ENCODE measurements at places on chromosomes 2 and 18.

- no peak for DNase-seq
These were observed 71.3 kb upstream of the NYAP2 start for GRCh38 chr2:225328192-225328591.

DNA sequence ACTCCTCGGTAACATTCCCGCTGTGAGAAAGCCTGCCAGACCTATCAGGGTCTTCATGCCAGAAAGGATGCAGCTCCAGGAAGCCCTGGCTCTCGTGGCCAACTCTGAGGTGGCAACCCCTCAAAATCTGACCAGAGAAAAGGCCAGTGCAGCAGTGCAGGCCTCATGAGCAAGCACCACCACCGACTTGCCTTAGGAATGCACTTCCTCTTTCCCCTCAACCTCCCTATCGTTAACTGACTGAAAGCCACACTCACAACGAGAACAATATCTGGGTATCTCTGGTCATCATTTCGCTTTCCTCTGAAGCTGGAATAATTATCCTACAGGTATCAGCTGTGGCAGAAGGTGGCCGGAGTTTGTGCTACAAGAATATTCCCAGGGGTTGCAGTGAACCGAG is 101.4 kb upstream of the POU3F3 start:
- no peak for DNase-seq

- DNase-seq: no peak
These were observed 1.1 kb downstream of the SPAG16 start for GRCh38 chr2:213285404-213285803.

DNA sequence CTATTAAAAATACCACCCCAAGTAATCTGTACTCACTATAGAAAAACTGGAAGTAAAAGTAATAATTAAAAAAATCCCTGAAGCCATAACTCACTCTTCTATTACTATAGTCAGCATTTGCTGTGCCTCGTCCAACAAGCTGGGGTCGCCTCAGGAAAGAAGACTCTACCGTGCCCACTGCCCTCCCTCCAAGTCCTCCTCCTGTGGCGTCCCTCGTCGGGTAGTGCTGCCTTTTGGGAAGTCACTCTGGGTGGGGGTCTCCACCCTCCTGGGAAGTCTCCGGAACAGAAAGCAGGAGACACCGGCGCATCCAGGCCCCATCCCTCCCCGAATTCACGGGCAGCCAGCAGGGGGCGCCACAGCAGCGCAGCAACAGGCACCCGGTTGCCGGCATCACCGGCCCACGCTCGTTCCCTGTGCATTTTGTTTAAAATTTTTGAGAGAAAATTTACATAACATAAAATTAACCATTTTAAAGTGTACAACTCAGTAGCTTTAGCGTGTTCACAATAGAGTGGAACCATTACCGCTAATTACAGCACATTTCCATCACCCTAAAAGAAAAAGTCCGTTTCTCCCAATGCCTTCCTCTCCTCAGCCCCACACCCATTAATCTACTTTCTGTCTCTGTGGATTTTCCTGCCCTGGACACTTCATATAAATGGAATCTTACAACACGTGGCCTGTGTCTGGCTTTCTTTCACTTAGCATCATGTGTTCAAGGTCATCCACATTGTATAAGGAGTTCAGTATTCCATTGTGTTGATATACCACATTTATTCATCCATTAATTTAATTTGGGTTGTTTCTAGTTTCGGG is 62.2 kb downstream of the ADNP2 start:
- no peak for DNase-seq

DNA sequence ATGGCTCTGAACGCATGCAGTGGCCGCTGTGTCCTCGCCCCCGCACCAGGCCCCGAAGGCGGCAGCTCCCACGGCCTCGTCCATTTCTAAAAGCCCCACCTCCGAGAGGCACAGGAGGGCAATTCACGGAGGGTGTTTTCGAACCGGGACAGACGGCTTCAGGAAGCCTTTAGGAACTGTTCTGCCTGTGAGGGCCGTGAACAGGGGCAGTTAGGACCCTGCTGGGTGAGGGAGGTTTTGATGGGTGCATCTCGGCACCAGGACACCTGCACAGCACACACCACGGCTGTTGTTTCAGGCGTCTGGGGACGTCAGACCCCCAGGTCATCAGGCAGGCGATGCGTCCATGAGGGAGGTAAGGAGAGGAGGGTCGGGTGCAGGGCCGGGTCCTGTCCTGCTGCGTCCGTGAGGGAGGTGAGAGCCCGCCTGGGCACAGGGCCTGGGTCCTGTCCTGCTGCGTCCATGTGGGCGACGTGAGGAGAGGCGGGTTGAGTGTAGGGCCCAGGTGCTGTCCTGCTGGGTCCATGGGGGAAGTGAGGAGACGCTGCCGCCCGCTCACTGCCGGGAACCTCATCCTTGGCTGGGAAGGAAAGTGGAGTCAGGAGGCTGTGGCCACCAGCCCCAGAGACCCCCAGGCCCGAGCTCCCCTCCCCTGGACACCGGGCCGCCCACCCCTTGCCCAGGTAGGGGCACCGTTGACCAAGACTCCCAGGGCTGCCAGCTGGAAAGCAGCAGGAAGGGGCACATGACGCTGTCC is 25.5 kb upstream of the KCNG2 start:
- DNase-seq: no peak

Data from fibroblast of skin of left quadriceps (primary cell).